ENCODE measurements at places on chromosomes 3 and 15.

DNA sequence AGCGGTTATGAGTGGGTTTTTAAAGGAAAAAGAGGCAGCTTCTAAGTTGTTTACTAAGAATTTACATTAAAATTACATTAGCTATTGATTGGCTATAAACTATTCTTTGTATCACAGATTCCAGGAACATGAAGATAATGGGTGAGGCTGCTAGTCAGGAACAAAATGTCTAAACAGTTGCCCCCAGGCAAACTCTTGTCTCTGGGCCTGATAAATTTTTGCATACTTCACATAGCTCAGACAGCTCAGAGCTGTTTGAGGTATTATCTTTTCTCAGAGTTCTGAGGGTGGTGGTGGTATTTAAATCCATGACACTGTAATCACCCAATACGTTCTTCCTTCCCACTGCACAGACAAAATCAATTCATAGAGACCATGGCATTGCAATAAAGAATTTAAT lies 2.1 kb upstream of the HACD2 start:
- DNase-seq = no peak

GRCh38 chr3:170773682-170774425 lies 96.1 kb downstream of the RPL22L1 start:
- DNase-seq = no peak

- DNase-seq = no peak
These were observed 784.5 kb downstream of the TBL1XR1 start for GRCh38 chr3:176412771-176413170.

GRCh38 chr3:58492494-58492905 lies 604 bp downstream of the KCTD6 start:
- DNase-seq = no peak

DNA sequence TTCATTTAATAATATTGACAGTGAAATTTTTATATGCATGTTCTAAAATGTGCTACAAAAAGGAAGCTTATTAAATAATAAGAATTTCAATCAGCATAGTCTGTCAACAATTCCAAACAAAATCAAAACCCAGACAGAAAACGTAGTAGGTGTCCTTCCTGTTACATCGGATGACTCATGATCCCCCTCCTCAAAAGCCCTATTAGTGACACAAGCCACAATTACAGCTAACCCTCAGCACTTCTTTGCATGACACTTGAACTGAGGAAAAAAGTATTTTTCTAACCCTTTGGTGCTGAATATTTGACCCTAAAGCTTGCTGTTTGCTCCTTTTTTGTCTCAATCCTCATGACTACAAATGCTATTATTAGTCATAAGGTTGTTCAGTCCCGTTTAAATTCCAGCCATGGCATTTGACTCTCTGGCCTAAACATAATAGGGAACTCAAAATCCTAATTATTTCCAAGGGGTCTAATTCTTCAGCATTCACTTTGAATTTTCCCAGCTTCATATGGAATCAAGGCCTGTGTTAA lies 78.1 kb downstream of the COL8A1 start:
- DNase-seq = no peak

DNA sequence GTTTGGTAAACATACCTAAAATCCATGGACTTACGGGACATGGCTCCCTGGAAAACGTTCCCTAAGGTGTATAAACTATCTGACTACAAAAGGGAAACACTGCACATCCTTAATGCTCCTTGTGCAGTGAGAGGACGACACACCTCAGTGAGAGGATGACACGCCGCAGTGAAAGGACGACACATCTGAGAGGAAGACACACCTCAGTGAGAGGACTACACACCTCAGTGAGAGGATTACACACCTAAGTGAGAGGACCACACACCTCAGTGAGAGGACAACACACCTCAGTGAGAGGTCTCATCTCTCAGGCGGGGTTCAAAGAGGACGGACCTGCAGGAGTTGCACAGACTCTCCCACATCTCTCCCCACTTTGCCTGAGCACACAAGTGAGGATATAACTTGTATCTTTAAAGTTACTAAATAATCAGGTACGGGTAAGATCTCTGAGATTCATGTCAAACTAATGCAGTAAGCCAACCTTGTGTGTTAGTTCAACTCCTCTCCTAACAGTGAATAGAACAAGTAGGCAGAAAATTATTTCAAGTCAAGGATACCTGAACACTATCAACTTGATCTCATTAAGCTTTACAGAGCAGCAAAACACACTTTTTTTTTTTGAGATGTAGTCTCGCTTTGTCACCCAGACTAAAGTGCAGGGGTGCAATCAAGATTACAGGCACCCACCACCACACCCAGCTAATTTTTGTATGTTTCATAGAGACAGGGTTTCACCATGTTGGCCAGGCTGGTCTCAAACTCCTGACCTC lies 32.1 kb downstream of the HERC2 start:
- no peak for DNase-seq

- DNase-seq = no peak
These were observed 70.9 kb downstream of the IMPG2 start for GRCh38 chr3:101249522-101249921.

- DNase-seq = no peak
These were observed 968.1 kb downstream of the ROBO1 start for GRCh38 chr3:78799681-78800080.

GRCh38 chr3:81440661-81441060 lies 320.8 kb downstream of the GBE1 start:
- DNase-seq = no peak

- DNase-seq = no peak
These were observed 36.0 kb downstream of the FOXP1 start for GRCh38 chr3:71547249-71548198.

DNA sequence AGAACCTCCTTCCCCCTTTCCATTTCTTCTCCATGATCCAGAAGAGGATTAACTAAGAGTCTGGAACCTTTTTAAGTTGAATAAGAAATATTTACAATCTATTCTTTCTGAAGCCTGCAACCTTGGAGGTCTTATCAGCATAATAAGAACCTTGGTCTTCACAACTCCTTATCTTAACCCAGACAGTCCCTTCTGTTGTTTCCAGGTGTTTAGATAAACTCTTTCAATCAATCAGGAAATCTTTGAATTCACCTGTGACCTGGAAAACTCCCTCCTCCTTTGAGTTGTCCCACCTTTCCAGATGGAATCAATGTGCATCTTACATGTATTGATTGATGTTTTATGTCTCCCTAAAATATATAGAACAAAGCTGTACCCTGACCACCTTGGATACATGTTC lies 3.6 kb upstream of the DHX36 start:
- DNase-seq = no peak

GRCh38 chr15:80015156-80015555 lies 44.2 kb upstream of the BCL2A1 start:
- DNase-seq = no peak

DNA sequence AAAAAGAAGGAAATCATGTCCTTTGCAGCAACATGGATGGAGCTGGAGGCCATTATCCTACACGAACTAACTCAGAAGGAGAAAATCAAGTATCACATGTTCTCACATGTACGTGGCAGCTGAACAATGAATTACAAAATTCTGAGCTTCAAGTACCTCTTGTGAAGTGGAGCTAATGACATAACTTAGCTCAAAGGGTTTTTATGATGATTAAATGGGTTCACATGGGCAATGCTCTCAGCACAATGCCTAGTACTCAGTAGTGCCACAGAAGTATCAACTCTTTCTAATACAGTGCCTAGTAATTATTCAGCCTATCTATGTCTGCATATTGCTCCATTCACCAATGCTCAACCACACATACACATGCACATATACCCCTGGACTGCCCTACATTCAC lies 407.5 kb upstream of the WNT5A start:
- no peak for DNase-seq

- no peak for DNase-seq
These were observed 160.9 kb downstream of the PLCL2 start for GRCh38 chr3:17045705-17046104.

GRCh38 chr3:112092496-112093179 lies 6.4 kb downstream of the C3orf52 start:
- no peak for DNase-seq

- no peak for DNase-seq
These were observed 117.6 kb downstream of the CHST2 start for GRCh38 chr3:143237077-143237627.

DNA sequence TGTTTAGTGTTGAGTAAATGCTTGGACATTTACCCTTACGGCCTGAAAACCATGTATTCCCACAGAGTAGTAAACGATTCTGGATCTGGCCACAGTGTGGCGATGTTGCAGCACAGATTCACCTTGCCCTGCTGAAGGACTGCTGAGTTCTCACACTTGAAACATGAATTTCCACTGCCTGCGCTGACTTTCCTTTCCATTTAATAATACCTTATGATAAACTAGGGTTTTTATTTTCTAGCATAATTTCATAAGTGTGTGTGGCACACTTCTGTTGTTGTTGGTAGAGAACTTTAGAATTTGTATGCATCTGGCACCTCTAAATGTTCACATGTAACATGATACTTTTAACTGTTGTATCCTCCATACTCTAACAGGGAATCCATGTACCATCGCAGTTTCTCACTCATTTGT lies 53.9 kb downstream of the C3orf38 start:
- DNase-seq = peak; percentile 39

- no peak for DNase-seq
These were observed 111.0 kb downstream of the ERC2 start for GRCh38 chr3:56357266-56357665.

- DNase-seq = no peak
These were observed 28.2 kb downstream of the RBP2 start for GRCh38 chr3:139448104-139448503.

- no peak for DNase-seq
These were observed 7.1 kb downstream of the THRB start for GRCh38 chr3:24487325-24488262.

DNA sequence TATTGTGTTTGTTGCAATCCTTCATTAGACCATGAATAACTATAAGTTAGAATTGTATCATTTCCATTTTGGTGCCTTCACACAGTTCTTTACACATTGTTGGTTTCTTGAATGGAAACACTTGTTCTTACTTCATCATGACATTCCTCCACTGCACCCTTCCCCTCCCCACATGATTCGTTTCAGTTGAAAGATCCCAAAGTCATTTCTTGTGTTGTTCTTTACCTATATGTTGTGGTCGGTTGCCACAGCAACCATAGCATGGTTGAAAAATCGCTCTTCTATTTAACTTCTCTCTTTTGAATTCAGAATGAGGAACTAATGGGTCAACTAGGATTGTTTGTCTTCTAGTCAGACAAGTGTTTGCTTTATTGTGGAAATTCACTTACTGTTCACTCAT lies 103.3 kb downstream of the IL1RAP start:
- no peak for DNase-seq

DNA sequence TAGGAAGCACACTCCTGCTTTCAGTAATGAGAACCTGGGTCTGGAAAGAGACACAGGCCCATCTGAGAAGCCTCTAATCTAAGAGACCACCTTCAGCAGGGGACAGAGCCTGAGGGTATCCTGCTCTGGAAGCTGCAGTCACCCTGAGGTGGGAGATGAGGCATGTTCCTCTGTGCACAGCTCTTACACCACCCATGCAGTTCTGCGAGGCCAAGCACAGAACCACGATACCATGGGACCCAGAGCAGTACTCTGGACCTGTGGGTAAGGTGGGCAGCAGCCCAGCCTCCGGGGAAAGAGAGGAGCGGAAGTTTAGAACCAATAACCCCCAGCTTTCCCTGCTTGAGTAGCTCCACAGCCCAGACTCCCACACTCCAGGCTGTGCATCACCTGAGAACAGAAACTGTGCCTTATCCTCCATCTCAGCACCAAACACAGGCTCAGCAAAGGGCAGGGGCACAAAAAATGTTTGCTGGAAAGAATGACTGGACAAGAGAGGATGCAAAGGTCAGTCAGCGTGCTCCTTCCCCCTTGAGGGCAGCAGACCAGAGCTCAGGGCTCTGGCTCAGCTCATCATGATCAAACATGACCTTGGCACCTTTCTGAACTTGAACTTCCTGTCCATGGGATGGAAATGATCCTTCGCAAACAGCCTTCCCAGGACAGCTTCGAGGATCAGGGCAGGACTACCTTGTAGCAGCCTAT lies 43.1 kb downstream of the RBPMS2 start:
- DNase-seq = no peak

DNA sequence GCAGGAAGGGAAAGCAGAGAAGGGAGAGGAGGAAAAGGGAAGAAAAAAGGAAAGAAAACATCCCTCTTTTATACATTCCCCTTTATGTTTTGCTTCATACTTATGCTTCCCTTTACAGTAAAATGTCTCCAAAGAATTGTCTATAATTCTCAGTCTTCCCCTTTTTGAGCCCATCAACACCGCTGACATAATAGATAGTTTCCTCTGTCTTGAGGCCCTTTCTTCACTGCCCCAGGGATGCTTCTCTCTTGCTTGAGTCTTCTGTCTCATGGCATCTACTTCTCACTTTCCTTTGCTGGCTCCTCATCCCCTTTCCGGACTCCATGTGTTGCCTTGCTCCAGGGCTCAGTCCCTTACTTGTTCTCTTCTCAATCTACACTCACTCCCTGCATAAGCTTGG lies 99.7 kb upstream of the DAZL start:
- DNase-seq = no peak

- no peak for DNase-seq
These were observed 47.3 kb upstream of the IL12A start for GRCh38 chr3:159941038-159942000.

- DNase-seq = no peak
These were observed 108.7 kb downstream of the SLMAP start for GRCh38 chr3:57864853-57865252.

- DNase-seq = no peak
These were observed 5.8 kb downstream of the SLC12A6 start for GRCh38 chr15:34331809-34332208.

DNA sequence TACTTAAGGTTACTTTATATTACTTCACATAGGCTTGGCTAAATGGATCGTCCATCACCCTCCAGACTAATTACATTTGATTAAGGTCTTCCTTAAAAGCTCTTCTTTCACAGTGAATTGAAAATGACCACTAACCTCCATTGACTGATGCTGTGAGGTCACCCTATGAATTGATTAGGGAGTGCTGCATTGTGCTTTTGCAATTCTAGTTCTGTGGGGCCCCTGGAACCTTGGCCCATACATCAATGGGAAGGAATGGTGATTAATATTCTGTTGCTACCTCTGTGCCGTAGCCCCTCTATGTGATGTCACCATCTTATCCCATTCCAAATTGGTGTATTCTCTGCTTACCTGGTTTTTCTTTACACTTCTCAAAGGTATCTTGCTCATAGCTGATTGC lies 682.2 kb downstream of the SQOR start:
- DNase-seq = no peak

- no peak for DNase-seq
These were observed 300.9 kb downstream of the MCTP2 start for GRCh38 chr15:94532226-94532625.

- no peak for DNase-seq
These were observed 2.5 kb upstream of the ISLR start for GRCh38 chr15:74170875-74171578.

DNA sequence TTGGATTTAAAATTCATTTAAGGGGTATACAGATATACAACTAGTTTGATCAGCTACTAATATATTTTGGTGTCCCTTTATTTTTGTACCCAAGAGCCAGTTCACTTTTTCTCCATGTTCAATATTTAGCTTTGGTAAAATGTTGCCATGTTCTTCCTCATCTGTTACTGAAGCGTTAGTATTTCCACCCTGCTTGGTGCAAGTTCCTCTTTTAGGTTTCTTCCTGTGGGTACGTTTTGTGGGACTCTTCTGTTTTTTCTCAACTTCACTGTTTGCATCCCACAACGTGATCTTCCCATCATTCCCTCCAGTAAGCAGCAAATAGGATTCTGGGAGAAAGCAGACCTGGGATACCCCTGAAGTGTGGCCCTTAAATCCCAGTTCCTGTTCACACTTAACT lies 14.1 kb downstream of the WDR53 start:
- no peak for DNase-seq

GRCh38 chr3:196327405-196327804 lies 9.4 kb upstream of the DYNLT2B start:
- DNase-seq = no peak

Measured in breast epithelium (tissue), 4 donors.